ENCODE measurements at places on chromosomes 6 and 20. TPM values are rescaled to one million over a fixed set of nuclear protein-coding genes. Genes with fewer than 3 reads are reported as not detected.

PANK2 gene
- 15.9 TPM for total RNA-seq

HSPA1L gene
- total RNA-seq: 2.0 TPM

B3GAT2 gene
- total RNA-seq: not detected

OR2H2 gene
- not detected for total RNA-seq

CD93 gene
- 37.0 TPM for total RNA-seq

NOX3 gene
- not detected for total RNA-seq

SRSF12 gene
- total RNA-seq: not detected

EPPIN gene
- total RNA-seq: not detected

PAK5 gene
- total RNA-seq: not detected

All from Right ventricle myocardium superior (tissue), 1 donor.